Right cardiac atrium (tissue), 5 donors: ENCODE measurements at places on chromosomes 12 and 14.

- DNase-seq, result peak; percentile 28
Measured at GRCh38 chr12:6923851-6924250, 3.9 kb upstream of the ATN1 start.

GRCh38 chr14:61608245-61609165 is 86.8 kb upstream of the HIF1A start:
- DNase-seq, result no peak

DNA sequence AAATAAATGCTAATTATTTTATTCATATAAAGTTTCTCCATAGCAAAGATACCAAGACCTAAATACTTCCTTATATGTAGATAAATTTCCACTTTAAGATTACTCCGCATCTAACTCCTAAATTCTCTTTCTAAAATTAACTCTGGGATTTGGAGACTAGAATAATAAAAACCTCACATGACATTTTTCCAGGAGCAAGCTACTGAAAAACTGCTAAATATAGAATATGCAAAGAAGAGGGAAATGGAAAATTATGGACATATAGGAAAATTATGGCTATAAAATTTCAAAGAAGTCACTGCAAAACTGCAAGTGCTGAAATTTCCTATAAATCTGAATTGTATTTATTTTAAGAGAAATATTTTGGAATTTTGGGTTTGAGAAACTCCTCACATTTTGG is 186.2 kb downstream of the DUSP6 start:
- no peak for DNase-seq

DNA sequence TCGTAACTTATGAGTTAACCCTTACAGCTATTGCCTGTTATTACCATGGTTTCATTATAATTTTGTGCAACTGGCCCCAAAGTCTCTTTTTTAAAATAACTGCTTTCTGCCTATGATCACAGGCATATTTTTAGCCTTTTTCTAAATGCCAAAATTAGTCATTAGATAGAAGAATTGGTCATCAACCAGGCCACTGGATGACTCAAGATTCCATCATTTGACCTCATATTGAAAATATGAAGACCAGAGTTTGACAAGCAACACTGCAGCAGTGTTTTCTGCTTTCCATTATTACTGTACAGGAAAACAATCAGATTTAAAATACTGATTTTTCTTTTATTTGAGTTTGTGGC is 54.7 kb upstream of the OTOGL start:
- no peak for DNase-seq

DNA sequence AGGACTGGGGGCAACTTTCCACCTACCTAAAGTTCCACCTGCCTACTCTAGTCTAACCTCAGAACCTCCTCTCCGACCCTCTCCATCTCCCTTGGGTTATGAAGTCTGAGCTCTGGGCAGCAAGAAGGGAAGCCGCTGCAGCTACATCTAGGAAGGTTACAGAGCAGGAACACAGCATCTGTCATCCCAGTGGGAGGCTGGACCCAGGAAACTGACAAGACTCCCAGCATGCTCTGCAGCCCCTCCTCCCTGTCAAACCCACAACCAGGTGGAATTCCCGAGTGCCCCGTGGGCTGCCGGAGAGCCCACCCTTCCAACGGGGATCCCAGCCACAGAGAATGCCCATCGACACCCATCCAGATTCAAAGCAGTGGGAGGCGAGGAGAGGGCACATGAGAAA is 2.1 kb downstream of the TESC start:
- DNase-seq, result no peak
